ENCODE measurements at places on chromosomes 16 and 17. TPM values are rescaled to one million over a fixed set of nuclear protein-coding genes. Genes with fewer than 3 reads are reported as not detected.
A peak's percentile ranks its signal among the peaks of the same experiment; 100 is the strongest.

DNA sequence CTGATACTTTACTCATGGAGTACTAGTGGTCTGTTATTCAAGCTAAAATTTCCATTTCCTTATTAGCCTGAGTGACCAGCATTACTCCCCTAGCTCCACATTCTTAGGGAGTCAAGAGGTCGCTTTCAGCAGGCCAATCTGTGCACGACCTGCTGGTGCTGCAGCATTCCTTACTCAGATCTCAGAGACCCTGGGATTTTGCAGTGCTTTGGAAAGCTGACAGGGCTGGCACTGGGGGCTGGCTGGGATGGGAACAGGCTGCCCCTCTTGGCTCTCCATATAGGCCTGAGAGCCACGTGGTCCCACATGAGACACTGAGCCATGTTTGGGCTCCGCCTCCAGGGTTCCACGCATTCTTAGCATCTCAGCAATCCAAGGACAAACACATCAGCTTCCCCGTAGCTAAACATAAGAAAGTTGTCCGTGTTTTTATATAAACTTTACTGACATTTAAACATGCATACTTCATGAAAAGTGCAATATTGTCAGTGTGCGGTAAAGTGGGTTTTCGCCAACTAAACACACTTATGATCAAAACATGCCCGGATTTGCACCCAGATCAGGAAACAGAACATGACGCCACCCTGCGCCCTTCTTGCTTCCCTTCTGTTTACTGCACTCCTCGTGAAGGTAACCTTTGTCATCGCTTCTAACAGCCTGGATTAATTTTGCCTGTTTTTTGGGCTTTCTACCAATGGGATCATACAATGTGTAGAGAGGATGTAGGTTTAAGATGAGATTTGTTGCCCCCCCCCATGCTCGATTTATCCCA, 254.5 kb upstream of the CACNG5 start:
- no peak for DNase-seq
- peaks cover 9% of the 10 kb centered on the region for H3K4me1 ChIP-seq
- H3K27me3 ChIP-seq, result peaks cover 3% of the 10 kb centered on the region
- H3K27ac ChIP-seq, result no peak overlapping the region

DNA sequence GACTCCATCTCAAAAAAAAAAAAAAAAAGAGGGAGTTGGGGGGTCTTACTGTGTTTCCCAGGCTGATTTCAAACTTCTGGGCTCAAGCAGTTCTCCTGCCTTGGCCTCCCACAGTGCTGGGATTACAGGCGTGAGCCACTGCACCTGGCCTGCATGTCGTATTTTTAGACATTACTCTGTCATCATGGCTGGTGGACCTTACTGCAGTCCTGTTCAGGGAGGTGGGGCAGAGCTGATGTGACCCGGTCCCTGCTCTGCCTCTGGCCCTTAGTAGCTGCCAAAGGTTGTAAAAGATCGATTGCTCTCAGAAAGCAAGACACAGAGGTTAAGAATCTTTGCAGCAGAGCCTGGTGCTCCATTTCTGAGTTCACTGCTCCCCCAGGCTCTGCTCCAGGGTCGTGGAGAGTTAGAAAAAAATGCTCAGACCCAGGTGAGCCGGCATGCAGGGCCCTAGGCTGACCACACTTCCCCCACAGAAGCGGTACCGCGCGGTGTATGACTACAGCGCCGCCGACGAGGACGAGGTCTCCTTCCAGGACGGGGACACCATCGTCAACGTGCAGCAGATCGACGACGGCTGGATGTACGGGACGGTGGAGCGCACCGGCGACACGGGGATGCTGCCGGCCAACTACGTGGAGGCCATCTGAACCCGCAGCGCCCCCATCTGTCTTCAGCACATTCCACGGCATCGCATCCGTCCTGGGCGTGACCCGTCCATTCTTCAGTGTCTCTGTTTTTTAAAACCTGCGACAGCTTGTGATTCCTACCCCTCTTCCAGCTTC, 7.1 kb upstream of the LASP1NB start:
- no peak overlapping the region for H3K27ac ChIP-seq
- no peaks in the 10 kb centered on the region for H3K36me3 ChIP-seq
- H3K27me3 ChIP-seq, result peaks cover 4% of the 10 kb centered on the region
- DNase-seq, result no peak

DNA sequence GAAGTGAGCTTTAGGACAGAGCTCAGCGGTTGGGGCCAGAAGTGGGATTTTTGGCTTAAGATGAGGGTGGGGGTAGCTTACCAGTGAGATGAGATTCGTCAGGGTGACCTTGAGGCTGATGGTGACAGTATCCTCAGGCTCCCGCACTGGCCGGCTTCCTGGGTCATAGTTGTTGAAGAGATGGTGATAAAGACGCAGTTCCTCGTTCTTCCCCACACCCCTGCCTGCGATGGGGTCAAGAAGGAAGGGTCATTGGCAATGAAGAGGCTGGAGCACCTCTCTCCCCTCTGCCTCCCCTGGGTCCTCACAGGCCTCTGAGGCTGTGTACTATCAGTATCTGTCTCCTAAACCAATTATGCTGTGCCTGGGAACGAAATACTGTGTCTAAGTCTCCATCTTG, 358 bp downstream of the CHRNE start:
- no peak overlapping the region for H3K27ac ChIP-seq
- H3K4me3 ChIP-seq, result no peak overlapping the region
- H3K36me3 ChIP-seq, result no peaks in the 10 kb centered on the region
- peaks cover 10% of the 10 kb centered on the region for H3K4me1 ChIP-seq
- peaks cover 20% of the 10 kb centered on the region for H3K27me3 ChIP-seq
- DNase-seq, result no peak

DNA sequence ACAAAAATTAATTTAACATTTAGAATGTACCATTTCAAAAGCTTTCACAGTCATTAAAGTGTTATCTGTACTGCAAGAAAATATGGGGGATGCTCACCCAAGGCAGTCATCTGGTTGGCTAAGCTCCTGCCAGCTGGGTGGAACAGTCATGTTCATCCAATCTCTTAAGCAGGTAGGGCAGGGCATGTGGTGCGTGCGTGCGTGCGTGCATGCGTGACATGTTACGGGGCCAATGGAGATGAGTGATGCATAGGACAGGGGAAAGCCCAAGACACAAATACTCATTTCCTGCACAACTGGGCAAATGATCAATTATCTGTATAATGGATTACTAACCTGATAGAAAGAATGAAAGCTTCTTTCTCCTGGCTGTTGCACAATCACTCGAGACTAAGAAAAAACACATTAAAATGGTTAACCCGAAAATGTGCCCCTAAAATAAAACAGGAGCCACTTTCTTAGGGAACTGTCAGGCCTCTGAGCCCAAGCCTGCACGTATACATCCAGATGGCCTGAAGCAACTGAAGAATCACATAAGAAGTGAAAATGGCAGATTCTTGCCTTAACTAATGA, 104.4 kb downstream of the MYO1D start:
- no peaks in the 10 kb centered on the region for H3K27me3 ChIP-seq
- H3K27ac ChIP-seq, result peak overlapping the region; percentile 62
- H3K4me3 ChIP-seq, result no peak overlapping the region
- peaks cover 15% of the 10 kb centered on the region for H3K4me1 ChIP-seq
- peak; percentile 39 for DNase-seq

GRCh38 chr16:48361540-48362144, 23.6 kb downstream of the SIAH1 start:
- H3K27me3 ChIP-seq, result no peaks in the 10 kb centered on the region
- H3K4me1 ChIP-seq, result peaks cover 42% of the 10 kb centered on the region
- no peak for DNase-seq
- peak overlapping the region; percentile 5 for H3K4me3 ChIP-seq

DNA sequence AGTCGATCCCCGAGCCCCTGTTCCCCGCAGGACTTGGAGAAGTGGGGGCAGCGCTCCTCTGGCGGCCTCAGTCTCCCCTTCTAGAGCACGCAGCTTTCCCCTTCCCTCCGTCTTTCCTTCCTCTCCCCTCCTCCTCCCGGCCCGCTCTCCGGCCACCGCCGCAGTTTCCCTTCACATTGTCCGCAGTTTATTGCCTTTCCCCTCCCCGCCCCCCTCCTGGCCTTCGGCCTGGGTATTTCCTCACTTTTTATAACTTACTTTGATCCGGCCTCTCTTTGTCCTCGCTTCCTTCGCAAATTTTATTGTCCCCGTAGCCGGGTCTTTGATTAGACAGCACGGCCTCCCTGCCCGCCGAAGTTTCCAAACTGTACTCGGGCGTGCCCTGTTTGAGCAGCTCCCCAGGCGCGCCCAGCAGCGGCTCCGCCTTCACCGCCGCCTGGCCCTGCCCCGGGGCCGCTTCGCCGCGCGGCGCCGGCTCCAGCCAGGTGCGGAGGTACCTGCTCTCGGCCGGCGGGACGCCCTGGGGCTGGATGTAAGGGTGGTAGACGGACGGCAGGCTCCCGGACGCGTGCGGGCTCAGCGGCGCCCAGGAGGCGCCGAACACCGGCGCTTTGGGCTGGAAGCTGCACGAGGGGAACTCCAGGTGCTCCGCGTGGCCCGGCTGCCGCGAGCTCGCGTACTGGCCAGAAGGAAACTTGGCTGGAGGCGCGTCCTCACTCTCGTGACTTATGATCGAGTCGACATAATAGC, 488 bp downstream of the HOXB9 start:
- peak overlapping the region; percentile 35 for H3K4me3 ChIP-seq
- H3K4me1 ChIP-seq, result no peaks in the 10 kb centered on the region
- peaks cover 37% of the 10 kb centered on the region for H3K27me3 ChIP-seq
- DNase-seq, result no peak
- no peak overlapping the region for H3K27ac ChIP-seq
- H3K36me3 ChIP-seq, result no peaks in the 10 kb centered on the region

GRCh38 chr17:18231164-18231563, 5.7 kb downstream of the LLGL1 start:
- peak; percentile 35 for DNase-seq
- H3K27me3 ChIP-seq, result peaks cover 13% of the 10 kb centered on the region

- peaks cover 28% of the 10 kb centered on the region for H3K4me1 ChIP-seq
- H3K36me3 ChIP-seq, result peaks cover 10% of the 10 kb centered on the region
- H3K27ac ChIP-seq, result peak overlapping the region; percentile 56
- H3K27me3 ChIP-seq, result peaks cover 6% of the 10 kb centered on the region
- H3K4me3 ChIP-seq, result peak overlapping the region; percentile 73
- no peak for DNase-seq
Measured at GRCh38 chr17:65551267-65552040, 10.0 kb downstream of the AXIN2 start.

- H3K27ac ChIP-seq, result peak overlapping the region; percentile 97
- DNase-seq, result peak; percentile 87
- H3K4me3 ChIP-seq, result peak overlapping the region; percentile 61
- peaks cover 49% of the 10 kb centered on the region for H3K4me1 ChIP-seq
Measured at GRCh38 chr16:70395345-70395901, 43.5 kb downstream of the ST3GAL2 start.

GRCh38 chr16:24318680-24319079, 62.5 kb downstream of the CACNG3 start:
- H3K36me3 ChIP-seq, result peaks cover 3% of the 10 kb centered on the region
- no peak overlapping the region for H3K4me3 ChIP-seq
- DNase-seq, result no peak
- no peaks in the 10 kb centered on the region for H3K4me1 ChIP-seq
- H3K27me3 ChIP-seq, result no peaks in the 10 kb centered on the region

DNA sequence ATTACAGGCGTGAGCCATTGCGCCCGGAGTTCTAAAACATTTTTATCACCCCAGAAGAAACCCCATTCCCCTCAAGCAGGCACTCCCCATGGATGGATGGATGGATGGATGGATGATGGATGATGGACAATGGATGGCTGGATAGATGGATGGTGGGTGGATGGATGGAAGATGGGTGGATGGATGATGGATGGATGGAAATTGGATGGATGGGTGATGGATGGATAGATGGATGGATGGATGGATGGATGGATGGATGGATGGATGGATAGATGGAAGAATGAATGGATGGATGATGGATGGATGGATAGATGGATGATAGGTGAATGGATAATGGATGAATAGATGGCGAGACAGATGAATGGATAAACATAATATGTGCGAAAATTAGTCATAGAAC, 16.5 kb downstream of the PLA2G10 start:
- no peak overlapping the region for H3K27ac ChIP-seq
- DNase-seq, result no peak
- H3K4me3 ChIP-seq, result no peak overlapping the region
- peaks cover 2% of the 10 kb centered on the region for H3K27me3 ChIP-seq
- peaks cover 9% of the 10 kb centered on the region for H3K36me3 ChIP-seq

- peaks cover 7% of the 10 kb centered on the region for H3K27me3 ChIP-seq
- H3K36me3 ChIP-seq, result no peaks in the 10 kb centered on the region
- no peak overlapping the region for H3K4me3 ChIP-seq
- H3K27ac ChIP-seq, result no peak overlapping the region
- H3K4me1 ChIP-seq, result peaks cover 1% of the 10 kb centered on the region
Measured at GRCh38 chr16:23635958-23636357, 5.2 kb downstream of the PALB2 start.

Gene ARSG
- total RNA-seq, result 1.9 TPM

Gene BCO1
- not detected for total RNA-seq

Gene TBC1D3E
- not detected for total RNA-seq

Gene INCA1
- total RNA-seq, result 0.44 TPM

Gene CMTM2
- total RNA-seq, result not detected

Gene GALK1
- total RNA-seq, result 18.2 TPM

Gene TAT
- not detected for total RNA-seq

Gene ABAT
- 70.9 TPM for total RNA-seq

Measured in glutamatergic neuron (in vitro differentiated cells).